Tibial nerve (tissue), 4 donors: ENCODE measurements at places on chromosomes 5 and 9.

GRCh38 chr5:115150512-115150911 lies 19.2 kb downstream of the TRIM36 start:
- H3K4me1 ChIP-seq = no peaks in the 10 kb centered on the region
- DNase-seq = no peak
- no peak overlapping the region for H3K4me3 ChIP-seq
- no peak overlapping the region for H3K27ac ChIP-seq
- no peaks in the 10 kb centered on the region for H3K36me3 ChIP-seq

- DNase-seq = no peak
- no peaks in the 10 kb centered on the region for H3K4me1 ChIP-seq
- no peaks in the 10 kb centered on the region for H3K36me3 ChIP-seq
- no peaks in the 10 kb centered on the region for H3K27me3 ChIP-seq
Observed at GRCh38 chr5:163963881-163964280, 458.5 kb downstream of the MAT2B start.

- no peaks in the 10 kb centered on the region for H3K4me1 ChIP-seq
- H3K4me3 ChIP-seq = no peak overlapping the region
- no peak overlapping the region for H3K27ac ChIP-seq
- no peak for DNase-seq
Observed at GRCh38 chr5:53161876-53162275, 52.3 kb upstream of the MOCS2 start.

- H3K36me3 ChIP-seq = no peaks in the 10 kb centered on the region
- H3K27me3 ChIP-seq = no peaks in the 10 kb centered on the region
- no peak overlapping the region for H3K27ac ChIP-seq
- DNase-seq = no peak
Observed at GRCh38 chr5:76657091-76657490, 33.9 kb upstream of the F2RL2 start.

DNA sequence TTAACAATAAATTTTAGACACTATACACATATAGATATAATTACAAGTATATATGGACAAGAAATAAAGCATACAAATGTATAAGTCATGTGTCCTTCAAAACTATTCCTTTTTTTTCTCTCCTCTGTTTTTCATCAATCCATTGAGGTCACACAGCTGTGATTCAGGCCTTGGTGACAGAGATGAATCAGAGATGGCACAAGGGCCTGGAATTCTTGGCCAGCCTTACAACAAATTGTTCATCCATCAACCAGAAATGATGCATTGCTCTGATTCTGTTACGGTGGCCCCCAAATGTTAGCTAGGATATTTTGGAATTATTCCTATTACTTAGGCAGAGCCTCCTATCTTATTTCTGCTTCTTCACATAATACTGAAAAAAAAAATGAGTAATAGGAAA lies 108.7 kb upstream of the MPDZ start:
- H3K4me1 ChIP-seq = no peaks in the 10 kb centered on the region
- H3K4me3 ChIP-seq = no peak overlapping the region
- peak overlapping the region; percentile 87 for H3K27ac ChIP-seq
- DNase-seq = no peak
